ENCODE measurements at places on chromosomes 16 and 17.

GRCh38 chr17:1947229-1947742 lies 77.8 kb downstream of the RTN4RL1 start:
- DNase-seq = no peak

- no peak for DNase-seq
Measured at GRCh38 chr16:80912651-80913050, 94.0 kb downstream of the CMC2 start.

DNA sequence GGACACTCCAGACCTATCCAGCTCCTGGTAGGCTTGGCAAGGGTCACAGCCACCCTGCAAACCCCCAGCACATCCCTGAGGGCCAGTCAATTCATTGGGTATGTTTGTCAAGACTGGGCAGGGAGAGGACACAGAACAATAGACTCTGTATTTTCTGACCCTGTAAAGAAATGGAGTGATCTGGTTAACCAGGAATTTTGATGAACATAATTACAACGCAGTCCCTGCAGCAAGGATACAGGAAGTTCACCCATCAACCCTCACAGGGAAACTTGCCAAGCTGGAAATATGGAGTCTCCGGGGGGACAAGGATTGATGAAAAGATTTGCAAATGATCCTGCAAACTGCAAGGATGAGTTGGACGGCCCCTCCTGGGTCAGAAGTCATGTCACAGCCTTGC lies 126.1 kb upstream of the RCVRN start:
- DNase-seq = no peak

DNA sequence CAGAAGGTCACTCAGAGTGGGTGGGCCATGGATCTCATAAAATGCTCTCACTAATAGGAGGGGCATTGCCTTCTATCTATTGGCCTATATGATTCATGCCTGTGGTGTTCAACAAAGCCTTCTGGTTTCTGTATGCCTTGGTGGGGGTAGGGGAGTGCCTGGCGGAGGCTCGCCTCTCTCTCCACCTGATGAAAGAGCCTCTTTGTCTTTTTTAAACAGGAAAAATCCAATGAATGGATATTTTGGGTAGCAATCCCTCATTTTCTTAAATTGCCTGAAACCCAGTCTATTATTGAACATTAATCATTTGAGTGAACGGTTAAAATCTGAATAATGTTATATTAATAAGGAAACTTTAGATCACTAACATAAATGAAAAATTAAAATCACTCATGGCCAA lies 90.6 kb downstream of the TOX3 start:
- DNase-seq = no peak

Measured in stimulated activated CD8-positive, alpha-beta memory T cell treated with anti-CD3 and anti-CD28 coated beads, Interleukin-4, amount 100 ng/mL, for 4 hours (primary cell).